ENCODE measurements at places on chromosomes 11 and 22.
A peak's percentile ranks its signal among the peaks of the same experiment; 100 is the strongest.

DNA sequence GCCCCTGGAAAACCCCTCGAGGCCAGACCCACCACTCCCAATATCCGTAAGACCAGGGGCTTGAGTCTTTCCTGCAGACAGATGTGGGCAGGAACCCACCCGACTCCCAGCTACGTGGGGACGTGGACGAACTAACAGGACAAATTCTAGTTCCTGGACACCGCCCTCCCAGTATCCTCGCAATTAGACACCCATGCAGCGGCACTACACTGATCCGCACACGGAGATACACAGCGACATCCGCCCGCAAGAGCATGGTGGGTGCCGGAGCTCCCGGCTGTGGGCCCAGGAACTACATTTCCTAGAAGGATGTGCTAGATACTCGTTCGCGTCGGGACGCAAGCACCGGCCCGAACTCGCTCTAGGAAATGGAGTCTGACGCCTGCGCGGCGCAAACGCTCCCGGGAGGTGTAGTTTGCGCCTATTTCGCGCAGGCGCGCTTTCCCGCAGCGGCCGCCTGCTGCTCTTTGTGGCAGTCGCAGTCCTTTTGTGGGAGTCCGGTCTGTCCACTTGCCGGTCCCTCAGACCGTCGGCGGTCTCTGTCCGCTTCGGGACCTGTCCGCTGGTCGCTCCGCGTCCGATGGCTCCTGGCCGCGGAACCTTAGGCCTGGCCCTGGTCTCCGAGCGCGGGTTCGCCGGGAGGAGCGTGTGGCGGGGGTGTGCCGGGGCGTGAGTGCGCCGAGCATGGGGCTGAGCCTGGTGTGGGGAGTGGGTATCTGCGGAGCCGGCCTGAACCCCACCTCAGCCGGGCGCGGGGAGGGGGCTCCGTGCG lies at the start of gene ZNF74:
Gene ZNF74 (plus strand): TSS at position 447 of the 772 bp plus-strand sequence. CDS start 478 bp downstream, outside the sequence.
- peak; percentile 52 for DNase-seq

DNA sequence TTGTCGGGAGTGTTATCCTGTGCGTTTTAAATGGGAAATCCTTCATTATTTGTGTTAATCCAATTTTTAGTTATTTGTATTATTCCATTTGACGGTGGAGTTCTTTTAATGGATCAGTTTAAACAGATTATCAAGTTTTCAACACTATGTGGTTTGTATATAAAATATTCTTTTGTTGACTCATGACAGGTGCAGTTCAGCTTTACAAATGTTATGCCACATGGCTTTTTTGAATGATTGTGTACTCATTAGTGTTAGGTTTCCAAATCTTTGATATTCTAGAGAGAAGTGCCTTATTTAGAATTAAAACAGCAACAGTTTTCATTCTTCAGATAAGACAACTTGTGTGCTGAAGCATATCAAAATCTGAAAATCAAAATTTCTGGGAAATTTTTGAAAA lies 2.4 kb downstream of the JAM3 start:
- no peak for DNase-seq

- DNase-seq: no peak
Observed at GRCh38 chr11:93784935-93785360, 866 bp downstream of the MED17 start.

GRCh38 chr22:26709617-26710390 lies 52.4 kb downstream of the MIAT start:
- no peak for DNase-seq

DNA sequence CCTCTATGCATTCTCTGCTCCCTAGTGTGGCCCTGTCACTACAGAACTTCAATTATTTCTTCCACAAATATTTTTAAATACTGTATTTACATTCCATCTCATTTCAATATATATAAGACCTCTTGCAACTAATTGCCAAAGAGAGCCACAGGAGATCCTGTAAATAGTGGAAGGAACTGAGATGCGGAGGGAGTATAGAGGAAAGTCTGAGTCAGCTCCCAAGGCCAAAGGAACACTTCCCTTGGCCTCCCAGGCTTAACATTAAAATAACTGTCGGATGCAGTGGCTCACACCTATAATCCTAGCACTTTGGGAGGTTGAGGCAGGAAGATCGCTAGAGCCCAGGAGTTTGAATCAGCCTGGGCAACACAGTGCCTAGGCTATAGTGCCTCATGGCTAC lies 31.2 kb downstream of the RBFOX2 start:
- DNase-seq: no peak

- DNase-seq: no peak
Observed at GRCh38 chr11:78857688-78858087, 283.0 kb upstream of the NARS2 start.

GRCh38 chr11:116901211-116901610 lies 63.8 kb upstream of the APOA1 start:
- no peak for DNase-seq

DNA sequence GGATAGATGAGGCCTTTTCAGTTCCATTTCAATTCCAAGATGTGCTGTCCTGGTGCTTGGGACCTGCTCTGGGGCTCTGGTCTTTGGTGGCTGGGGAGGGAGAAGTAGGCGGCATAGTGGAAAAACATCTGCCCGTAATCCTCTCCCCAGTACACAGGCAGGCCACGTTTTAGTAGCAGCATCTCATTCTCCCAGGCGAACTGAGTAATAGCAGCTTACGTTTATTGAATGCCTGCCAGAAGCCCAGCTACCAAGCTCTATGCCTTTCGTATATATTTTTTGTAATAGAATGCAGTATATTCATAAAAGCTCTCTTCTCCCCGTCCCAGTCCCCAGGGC lies 11.4 kb downstream of the ACO2 start:
- DNase-seq: no peak

DNA sequence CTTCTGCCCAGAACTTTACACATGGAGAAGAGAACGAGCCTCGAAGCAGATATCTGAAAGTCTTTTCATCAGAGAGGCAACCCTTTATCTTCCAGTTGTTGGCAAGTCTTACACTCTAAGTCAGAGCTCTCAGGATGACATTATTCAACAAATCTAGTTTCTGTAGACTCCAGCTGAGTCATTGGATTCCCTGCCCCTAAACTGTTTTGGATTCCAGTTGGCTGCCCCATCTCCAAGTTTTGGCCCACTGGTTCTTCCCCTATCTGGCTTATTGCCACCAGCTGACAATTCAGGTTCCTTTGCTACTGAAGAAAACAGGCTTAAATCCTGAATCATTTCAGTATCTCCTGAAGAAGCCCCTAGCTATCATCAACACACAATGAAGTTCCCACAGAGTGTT lies 14.2 kb downstream of the SAAL1 start:
- no peak for DNase-seq

DNA sequence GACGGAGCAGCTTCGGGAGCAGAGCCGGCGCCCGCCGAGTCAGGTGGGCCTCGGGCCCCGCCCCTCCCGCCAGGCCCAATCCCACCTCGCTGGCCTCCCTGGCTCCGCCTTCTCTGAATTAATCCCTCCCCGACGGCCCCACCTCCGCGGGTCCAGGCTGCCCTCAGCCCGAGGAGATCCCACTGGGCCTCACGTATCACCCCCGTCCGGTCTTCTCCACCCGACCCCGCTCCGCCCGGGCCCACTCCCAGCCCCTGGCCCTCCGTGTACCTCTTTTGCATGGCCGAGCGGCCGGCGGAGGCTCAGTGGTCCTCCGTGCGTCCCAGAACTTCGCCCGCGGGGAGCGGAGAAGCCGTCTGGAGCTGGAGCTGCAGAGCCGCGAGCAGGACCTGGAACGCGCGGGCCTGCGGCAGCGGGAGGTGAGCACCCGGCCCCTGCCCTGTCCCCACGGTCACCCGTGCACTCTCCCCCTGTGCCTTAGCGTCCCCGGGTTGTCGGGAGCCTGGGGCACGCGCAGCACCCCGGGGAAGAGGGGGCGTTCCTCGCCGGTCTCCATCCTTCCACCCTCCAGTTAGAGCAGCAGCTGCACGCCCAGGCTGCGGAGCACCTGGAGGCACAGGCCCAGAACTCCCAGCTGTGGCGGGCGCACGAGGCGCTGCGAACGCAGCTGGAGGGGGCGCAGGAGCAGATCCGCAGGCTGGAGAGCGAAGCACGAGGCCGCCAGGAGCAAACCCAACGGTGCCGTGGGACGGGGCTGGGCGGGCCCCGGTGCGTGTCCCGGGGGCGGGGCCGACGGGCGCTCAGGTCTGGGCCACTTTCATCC lies 2.2 kb upstream of the CD151 start:
- no peak for DNase-seq

DNA sequence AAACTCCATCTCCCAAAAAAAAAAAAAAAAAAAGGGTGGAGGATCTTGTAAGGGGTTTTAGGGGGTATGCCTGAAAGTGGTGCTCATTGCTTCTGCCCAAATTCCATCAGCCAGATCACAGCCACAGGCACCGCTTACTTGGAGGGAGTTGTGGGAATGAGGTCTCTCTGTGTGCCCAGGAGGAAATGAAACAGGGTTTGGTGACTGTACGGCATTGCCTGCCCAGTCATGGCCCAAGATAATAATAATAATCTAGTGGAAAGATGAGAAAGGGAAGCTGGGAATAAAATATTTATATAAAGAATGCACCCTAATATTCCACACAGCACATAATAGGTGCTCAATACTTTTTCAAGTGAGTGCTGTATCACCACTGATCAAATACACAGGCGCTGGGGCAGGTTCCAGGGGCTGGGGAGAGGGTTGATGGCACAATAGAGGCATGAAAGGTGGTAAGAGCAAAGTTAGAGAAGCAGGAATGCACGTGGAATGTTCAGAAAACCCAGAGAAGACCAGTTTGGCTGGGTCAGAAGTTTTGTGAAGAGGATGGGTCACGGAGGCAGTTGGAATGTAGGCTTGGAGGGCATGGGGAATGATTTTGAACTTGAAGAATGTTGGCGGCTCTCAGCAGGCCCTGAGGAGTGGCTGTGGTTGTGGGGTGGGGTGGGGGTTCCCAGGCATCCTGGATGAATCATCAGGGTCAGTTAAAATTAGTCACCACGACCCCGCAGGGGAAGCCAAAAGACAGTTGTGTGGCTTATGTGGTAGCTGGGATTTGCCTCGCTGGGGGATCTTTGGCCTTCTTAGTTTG lies 12.5 kb upstream of the MB start:
- DNase-seq: no peak

DNA sequence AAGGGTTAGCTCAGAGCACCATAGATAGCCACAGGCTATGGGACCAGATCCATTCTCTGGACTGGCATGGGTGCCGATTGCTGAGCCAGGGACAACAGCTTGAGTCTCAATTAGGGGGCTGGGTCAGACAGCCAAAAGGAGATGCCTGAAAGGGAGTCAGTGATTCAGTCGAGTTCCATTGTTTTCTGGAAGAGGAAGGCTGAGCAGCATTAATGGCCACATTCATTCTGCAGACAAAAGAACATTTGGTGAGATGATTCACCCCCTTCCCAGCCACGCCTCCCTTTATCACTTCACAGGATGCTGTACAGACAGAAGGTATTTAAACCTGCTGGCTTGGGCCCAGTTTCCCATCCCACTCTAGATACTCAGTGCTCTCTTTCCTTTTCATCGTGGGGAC lies 131.9 kb downstream of the ADAMTS15 start:
- DNase-seq: peak; percentile 38

GRCh38 chr11:68878022-68878421 lies 25.6 kb downstream of the MRPL21 start:
- no peak for DNase-seq

DNA sequence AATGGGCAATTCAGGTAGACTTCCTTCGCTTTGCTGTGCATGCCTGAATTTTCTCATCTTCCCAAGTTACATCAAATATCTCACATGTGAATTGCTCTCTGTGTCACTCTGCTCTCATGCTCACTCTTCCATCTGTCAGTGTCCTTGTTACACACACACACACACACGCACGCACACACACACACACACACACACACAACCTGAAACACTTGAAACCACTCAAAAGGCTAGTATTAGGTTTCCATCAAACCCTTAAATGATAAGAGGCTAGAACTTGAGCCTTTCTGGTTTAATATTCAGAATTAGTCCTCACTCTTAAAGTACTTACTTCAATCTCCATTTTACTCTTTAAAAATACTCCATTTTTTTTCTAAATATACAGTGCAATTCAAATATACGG lies 282.4 kb downstream of the C11orf87 start:
- no peak for DNase-seq

DNA sequence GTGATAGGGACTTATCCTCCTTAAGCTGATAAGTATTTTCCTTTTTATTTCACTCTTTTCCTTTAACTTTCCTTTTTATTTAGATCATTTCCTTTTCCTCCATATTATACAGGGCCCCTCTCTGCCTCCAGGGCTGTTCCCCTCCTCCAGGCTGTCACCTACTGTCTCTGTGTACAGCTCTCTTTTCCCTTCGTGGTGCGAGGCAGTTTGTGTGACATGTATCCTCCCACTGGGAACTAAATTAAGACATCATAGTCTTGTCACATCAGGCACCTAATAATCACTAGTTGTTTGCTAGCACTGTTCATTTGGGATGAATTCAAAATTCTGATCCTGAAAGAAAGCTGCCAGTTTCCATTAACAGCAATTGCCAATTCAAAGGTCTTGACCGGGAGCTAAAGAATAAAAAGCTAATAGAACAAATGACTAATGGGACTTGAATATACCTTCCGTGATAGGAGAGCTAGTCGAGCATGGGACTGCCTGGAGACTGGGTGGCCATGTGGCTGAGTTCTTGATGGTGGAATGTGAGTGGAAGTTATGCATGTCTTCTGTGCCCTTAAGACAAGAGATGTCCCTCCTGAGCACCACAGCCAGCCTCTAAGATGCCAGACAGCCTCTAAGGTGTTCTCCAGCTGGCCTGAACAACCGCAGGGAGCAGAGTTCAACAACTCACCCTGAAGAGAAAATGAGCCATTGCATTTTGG lies 77.7 kb upstream of the LRRC55 start:
- no peak for DNase-seq

DNA sequence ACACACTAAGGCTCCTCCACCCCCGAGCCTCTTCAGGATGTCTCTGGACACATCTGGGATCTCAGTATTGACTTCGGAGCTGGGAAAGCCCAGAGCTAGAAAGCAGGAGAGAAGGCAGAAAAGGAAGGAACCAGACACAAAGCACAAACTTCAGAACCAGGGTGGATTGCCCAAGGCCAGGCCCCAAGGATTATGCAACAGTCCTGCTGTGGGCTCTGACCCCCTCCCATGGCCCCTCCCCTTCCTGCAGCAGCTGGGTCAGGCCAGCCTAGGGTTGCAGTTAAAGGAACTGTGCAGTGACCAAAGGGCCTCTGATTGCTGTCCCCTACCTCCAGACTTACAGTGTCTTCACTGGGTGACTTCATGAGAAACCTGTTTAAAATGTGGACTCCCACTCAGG lies 5.3 kb downstream of the KCNE3 start:
- DNase-seq: no peak

DNA sequence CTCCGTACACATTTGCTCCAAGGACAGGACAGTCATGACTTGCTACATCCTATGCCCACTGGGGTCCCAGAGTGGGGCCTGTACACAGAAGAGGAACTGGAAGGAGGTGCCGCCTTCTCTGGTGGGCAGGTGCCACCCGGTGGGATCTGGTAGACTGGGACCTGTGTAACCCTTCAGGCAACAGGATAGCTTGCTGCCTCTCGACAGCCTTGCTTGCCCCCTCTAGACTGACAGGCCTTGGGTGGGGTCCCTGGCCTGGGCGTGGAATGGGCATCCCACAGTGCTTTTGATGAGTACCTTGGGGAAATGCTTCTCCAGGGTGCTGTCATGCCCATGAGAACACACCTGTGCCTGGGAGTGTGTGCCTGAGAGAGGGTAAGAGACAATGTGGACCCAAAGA lies 15.8 kb downstream of the SHANK3 start:
- DNase-seq: no peak
